ENCODE measurements at places on chromosomes 7 and 10. TPM values are rescaled to one million over a fixed set of nuclear protein-coding genes. Genes with fewer than 3 reads are reported as not detected.

- no peak for DNase-seq
Observed at GRCh38 chr10:16811765-16812164, 5.5 kb downstream of the RSU1 start.

PBLD gene
- total RNA-seq: 5.1 TPM

DNA sequence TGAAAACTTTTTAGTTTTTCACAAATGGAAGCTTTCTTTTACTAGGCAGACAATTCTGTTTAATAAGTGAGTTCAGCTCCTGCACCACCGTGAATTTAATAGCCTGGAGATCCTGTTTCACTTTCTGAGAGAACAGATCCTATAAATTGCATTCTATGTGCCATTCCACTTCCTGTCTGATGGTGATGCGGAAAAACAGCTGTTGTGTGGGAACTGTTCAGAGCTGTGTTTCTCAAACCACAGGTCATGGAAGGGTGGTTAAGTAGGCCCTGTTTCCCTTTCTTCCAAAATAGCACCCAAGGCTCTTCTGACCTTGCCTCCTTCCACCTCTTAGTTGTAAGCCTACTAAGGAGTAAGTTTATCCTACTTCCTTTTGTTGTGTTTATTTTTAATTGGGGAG, 97.2 kb upstream of the DKK1 start:
- no peak for DNase-seq

GRCh38 chr7:71145906-71146901, 14.3 kb downstream of the GALNT17 start:
- no peak for DNase-seq

GRCh38 chr7:45187946-45188411, 30.4 kb downstream of the RAMP3 start:
- no peak for DNase-seq

DNA sequence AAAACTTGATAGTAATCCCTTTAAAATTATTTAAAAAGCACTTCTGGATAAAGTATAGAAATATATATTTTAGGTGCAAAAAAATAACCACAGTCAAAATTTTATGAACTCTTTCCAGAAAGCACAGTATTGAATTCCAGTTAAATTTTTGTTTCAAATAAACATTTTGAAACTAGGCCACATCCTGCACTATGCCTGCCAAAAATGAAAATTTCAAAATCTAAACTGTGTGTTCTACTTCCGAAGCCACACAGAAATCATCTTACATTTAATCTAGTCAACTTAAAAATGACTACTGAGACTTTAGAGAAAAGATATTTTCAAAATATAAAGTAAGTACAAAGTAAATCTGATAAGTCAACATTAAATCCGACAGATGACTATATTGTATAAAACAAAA, 50.0 kb downstream of the MAGI2 start:
- no peak for DNase-seq

GRCh38 chr7:156223935-156224832, 411.9 kb upstream of the SHH start:
- DNase-seq: no peak

CDK1 gene
- 3.5 TPM for total RNA-seq

MUC3A gene
- not detected for total RNA-seq
